ENCODE measurements at places on chromosomes 4 and X.

GRCh38 chr4:143512978-143513313 lies 556 bp upstream of the SMARCA5 start:
- DNase-seq, result peak; percentile 2

DNA sequence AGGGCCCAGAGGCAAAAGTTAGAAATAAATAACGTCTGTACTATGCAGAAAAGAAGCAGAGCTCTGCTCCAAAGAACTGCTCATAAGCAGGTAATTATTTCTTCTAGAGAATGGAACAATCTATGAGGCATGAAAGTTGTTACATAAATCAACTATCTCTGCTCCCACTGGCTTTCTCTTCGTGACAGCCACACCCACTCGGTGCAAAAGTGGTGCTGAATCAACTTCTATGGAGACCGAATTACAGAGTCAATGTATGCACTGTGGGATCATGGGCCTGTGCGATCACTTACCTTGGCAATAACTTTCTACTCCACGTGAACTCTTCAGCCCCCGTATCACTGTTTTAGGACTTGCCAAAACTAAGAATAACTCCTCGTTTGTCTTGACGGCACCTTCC lies 99.4 kb upstream of the ATXN3L start:
- no peak for DNase-seq

DNA sequence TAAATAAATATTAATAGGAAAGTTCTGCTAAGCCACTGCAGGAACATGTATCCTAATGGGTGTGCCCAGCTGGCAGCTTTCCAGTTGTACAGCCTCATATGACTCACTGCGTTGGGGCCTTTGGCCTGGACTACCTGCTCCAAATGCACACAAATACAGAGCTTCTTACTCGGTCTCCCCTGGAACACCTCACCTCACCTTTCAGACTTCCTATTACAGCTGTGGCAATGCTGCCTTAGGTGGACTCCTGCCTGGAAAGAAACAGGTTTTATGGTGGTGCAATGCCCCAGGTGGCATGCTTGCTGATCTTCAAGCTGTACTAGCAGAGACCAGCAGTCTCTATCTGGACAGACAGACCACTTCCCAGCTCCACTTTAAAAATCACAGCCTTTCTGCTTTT lies 85.7 kb upstream of the EXOC1L start:
- DNase-seq, result no peak

- DNase-seq, result no peak
These were observed 349.9 kb downstream of the BMPR1B start for GRCh38 chr4:95107635-95108034.

DNA sequence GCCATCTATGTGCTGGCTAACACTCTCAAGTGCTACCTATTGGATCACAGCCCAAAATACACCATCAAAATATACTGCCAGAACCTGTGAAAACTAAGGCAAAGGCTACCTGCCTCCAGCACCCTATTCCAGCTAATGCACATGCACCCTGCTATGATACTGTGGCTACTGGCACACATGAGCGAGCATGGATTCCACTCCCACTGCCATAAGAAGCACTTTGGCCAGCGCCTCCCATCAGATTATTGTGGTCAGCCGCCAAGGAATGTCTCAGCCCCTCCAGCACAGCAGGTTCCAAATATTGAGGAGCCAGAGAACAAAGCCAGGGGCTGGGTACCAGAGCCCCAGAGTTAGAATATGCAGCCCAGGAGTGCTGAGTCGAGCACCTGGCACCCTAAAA lies 32.5 kb upstream of the TMPRSS11F start:
- no peak for DNase-seq

GRCh38 chr4:48472794-48473193 lies 10.3 kb upstream of the SLC10A4 start:
- DNase-seq, result no peak

- DNase-seq, result no peak
These were observed 60.6 kb upstream of the WWC2 start for GRCh38 chr4:183038436-183038835.

DNA sequence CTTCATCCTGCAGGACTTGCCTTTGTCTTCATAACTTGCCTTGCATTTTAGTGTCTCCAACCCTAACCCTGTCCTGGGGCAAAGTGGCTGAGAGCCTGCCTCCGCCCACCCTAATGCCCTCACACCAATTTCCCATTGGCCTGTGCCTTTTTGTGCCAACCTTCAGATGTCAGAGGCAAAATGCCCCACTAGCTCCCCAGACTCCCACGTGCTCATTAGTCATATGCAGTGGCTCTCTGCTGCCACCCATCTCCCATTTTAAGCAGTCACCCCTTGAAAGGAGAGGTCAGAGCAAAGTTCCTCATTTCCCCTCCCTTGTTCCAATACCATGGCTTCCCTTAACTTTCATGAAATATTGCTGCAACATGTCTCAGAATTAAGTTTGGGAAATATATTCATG lies 74.8 kb upstream of the PASD1 start:
- DNase-seq, result peak; percentile 2

DNA sequence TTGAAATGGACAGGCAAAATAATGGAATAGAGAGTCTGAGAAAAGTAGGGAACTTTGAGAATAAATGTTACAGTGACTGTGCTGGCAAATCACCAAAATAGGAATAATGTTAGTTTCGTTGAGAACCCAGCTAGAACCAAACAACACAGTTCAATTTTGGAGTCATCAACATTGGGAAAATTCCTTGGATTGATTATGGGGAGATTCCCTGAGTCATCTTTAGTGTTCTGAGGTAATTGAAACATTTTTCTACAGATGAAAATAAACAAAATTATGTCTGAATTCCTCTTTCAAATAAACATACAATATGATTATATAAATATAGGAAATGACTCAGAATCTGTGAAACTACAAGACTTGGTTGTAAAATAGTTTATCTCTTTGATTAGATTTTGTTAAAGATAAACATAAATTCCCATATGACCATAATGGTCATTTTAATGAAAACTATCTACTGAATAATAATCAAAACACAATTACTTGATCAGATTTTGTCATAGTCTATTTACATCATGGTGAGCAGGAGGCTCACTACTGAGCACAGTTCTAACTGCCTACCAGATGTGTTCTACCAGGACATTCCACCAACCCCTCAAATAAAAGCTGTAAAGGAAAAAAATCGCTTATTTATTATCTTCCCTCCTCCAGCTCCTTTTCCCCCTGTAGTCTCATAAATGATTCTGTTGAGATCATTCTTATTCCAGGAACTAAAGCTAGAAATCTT lies 51.4 kb upstream of the GABRA2 start:
- no peak for DNase-seq

- DNase-seq, result no peak
These were observed 58.5 kb upstream of the PRDM8 start for GRCh38 chr4:80138551-80139538.

DNA sequence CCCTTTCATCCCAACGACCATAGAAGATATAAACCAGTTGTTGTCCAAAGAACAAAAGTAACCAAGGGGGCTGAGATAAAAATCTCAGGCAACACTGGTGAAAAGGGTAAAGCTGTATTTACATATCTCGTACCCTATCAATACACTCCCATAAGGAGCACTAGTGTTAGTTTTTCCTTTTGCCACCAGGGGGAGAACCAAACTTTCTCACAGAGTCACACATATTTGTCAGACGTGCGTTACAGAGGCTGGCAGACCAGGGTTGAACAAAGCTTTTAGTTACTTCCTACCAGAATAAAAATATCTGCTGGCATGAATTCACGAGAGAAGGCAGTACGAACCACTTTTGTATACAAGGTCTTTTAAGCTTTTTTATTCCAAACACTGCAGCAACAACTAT lies 88.3 kb downstream of the AMELX start:
- no peak for DNase-seq

GRCh38 chrX:49209434-49210251 lies 9.7 kb upstream of the SYP start:
- DNase-seq, result no peak

GRCh38 chr4:156248917-156249316 lies 295.3 kb upstream of the CTSO start:
- no peak for DNase-seq

GRCh38 chr4:14340321-14340720 lies 662.0 kb upstream of the CPEB2 start:
- DNase-seq, result no peak

DNA sequence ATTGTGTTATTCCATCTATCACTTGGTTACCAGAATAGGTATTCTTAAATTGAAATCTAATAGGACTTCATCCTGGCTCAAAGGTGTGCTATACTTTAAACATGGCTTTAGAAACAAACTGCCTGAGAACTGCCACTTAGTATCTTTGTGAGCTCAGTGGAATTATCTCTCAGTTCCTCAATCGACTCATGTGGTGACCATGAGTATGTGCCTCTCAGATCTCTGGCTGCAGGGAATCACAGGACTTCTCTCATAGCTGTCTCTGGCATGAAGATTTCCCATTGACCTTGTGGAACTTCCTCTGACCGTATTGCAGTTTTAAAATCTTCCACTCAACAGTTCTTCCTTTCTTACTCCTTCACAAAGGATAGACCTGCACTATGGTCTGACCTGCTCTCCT lies 681.9 kb upstream of the BOD1L1 start:
- DNase-seq, result no peak

DNA sequence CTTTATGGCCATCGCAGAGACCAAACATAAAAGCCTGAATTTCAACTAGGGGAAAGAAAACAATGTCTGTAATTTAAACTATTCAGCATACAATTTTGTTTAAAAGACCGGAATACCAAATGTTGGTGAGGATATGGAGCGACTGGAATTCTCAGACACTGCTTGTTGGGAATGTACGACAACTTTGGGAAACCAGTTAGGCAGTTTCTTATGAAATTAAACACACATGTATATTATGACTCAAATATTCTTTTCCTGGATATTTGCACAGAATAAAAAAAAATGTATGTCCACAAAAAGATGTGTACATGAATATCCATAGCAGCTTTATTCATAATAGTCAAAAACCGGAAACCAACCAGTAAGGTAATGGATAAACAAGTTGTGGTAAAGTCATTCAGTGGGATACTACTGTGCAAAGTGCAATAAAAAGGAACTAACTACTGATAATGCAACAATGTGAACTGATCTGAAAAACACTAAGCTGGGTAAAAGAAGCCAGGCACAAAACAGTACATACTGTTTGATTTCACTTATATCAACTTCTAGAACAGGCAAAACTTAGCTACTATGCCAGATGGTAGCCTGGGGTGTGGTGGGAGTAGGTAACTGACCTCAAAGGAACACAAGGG lies 152.7 kb upstream of the FTHL17 start:
- DNase-seq, result no peak

DNA sequence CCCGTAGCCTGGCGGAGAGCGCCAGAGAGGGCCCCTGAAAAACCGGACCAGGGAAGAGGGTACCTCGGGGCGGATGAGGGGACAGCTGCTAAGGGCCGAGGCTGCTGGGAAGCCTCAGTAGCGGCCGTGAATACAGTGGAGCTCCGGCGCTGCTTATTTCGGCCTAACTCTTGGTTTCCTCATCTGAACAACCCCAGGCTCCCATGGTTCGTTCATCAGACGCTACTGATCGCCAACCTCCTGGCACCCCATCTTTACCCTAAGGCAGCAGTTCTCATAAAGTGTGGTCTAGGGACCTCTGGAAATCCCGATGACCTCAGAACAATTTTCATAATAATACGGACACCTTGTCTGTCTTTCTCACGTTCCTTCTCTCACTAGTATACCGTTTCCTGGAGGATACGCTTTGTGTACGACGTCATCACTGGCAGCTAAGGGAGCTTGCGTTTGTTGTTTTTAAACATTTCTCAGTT lies 645 bp upstream of the RAB28 start:
- DNase-seq, result peak; percentile 38

DNA sequence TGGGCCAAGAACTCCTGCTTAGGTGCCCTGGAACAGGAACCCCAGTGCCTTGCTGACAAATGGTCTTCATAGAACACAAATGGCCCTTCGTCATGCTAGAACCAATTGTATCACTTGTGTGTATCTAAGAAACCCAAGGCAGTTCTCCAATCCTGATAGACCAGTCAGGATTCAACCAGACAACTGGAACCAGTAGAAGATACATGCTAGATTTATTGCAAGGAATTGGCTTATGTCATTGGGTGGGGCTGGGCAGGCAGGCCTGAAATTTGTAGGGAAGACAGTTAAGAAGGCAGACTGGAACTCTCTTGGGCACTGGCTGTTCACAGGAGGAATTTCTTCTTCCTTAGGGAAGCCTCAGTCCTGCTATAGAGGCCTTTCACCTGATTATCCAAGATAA lies 17.0 kb upstream of the TBL1X start:
- no peak for DNase-seq

GRCh38 chrX:135421932-135422809 lies at the start of gene SMIM10L2A:
TSS of gene SMIM10L2A (plus strand) at chrX:135421944. CDS start at chrX:135422132, 188 bp downstream.
- DNase-seq, result no peak

DNA sequence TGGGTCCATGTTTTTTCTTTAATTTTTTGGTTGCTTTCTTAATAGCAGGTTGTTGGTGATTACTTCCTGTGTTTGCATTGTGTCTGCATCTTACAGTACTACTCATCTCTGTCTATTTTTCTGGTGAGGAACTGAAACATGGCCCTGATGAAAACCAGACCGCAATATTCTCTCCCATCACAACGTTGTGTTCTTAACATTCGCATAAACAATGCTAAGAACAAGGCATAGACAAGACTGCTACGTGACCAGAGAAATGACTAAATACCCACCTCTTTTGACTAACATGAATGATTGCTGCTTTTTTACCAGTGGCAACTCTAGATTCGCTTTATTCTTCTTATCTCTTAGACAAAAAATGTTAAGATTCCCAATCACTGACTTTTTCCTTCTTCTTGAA lies 179.1 kb downstream of the GC start:
- no peak for DNase-seq

DNA sequence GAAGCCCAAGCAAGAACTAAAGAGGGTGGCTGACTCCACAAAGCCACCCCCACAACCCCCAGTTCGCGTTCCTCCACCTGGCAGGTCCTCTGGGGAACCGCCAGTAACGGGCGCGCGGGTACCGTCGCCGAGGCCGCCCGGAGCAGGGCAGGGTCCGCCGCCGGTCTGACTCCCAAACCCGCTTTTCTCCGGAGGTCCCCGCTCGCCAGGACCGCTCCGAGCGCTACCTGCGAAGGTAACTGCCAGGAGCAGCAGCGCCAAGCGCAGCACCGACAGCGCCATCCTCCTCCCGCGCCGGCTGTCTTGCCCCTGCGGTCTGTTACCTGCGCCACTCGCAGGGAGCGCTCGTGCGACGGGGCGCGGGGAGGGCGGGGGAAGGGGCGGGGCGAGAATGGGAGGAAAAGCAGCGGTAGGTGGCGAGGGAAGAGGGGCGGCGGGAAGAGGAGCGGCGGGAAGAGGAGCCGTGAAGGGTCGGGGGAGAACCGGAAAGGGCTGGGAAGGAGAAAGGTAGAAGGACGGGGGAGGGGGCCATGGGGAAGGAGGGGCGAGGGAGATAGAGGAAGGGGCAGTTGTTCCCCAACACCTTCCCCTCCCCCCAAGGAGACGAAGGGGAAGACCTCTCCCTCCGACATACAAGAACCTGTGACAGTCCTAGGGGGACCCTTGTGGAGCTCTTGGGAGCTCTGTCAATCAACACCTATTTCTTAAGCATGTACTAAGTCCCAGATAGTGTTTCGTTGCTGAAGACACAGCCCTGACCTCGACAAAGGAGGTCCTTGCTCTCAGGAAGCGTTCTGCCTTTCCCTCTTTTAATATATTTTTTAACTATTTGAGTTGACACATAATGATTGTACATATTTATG lies at the start of gene SPINK2:
SPINK2 (minus strand) TSS at position 321 of the 863 bp plus-strand sequence; CDS start at position 282, 39 bp downstream.
- DNase-seq, result peak; percentile 37
